ENCODE measurements at places on chromosomes 4 and X.

- no peak for DNase-seq
Measured at GRCh38 chr4:105150503-105150902, 3.8 kb downstream of the TET2 start.

- no peak for DNase-seq
Measured at GRCh38 chrX:77060572-77060971, 386.6 kb upstream of the FGF16 start.

- DNase-seq: no peak
Measured at GRCh38 chr4:159508917-159509500, 406.1 kb downstream of the RAPGEF2 start.

DNA sequence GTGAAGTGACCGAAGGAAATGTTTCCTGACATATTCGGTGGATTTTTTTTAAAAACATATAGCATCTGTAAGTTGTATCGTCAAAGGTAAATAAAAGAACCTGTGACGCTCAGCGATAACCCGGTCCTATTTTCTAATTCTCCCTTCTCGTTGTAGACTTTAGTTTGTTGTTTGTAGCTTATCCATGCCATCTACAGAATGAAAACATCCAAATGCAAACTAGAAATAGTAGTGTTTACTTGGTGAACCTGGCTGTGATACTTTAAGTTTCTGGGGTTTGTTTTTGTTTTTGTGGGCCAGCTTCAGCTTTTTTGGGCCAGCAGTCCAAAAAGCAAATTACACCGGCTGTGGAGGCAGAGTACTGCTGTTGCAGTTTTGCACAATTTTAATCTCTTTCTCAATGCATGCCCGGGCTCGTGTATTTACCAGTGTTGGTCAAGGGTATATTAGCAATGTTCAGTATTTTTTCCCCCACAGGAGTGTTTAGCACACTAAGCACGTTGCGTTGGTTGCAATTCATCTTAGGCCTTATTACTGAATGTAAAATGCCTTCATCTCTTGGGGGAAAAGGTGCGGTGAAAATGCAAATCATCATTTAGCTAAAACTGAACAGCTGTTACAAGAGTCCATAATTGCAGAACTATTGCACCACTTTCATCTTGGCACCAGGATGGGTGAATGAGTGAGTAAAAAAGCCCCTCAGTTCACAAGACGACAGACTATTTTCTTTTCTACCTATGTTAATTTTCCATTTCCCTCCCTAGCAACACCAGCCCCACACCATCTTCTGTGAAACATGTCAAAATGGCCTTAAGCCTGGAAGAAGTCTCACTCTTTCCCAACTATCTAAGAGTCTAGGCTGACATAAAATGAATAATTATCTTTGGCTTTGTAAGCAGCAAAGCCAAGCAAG lies 1.7 kb upstream of the CNOT6L start:
- DNase-seq: peak; percentile 22

All from body of pancreas (tissue), 4 donors.